Immature natural killer cell (primary cell): ENCODE measurements at places on chromosomes 11 and 22.

GRCh38 chr11:64799256-64799622 is 3.8 kb downstream of the MAP4K2 start:
- no peak for DNase-seq

GRCh38 chr11:69320756-69321741 is 27.1 kb downstream of the MYEOV start:
- no peak for DNase-seq

GRCh38 chr11:862081-862661 is 19.5 kb downstream of the TSPAN4 start:
- DNase-seq, result no peak

DNA sequence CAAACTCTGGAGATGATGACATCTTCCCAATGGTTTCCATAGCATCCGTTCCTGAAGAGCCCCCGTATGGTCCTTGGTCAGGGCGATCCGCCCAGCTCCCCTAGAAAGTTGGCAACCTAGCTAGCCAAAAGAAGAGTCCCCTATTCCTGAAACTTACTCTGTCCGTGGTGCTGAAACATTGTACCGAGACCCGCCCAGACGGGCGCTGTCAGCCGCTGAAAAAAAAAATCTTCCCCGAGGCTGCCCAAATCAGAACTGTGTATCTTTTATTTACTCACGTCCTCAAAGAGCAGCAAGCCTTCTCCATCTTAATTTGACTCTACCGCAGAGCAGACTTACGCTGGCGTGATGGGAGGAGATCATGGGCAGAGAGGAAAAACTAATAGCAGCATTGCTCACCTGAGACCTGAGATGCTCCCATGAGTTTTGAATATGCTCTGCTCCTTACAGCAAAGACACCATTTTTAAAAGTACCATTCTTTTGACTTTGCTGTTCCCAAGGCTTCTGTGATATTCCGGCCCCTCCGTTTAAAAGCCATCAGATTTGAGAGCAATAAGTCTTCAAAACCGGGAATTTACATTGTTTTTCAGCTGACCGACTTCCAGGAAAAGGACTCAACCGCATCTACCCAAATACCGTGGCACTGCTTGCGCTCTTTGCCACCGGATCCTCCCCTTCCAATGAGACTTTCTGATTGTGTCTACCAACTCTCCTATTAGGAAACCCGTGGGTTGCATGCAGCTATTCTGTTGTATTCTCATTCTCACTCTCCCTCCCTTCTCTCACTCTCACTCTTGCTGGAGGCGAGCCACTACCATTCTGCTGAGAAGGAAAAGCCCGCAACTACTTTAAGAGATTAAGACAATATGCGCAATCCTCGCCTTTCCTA is at the start of gene SLC17A6:
Gene SLC17A6 (plus strand): TSS at position 786 of the 890 bp plus-strand sequence. CDS start 153 bp downstream, outside the sequence.
- no peak for DNase-seq

GRCh38 chr11:134069426-134070341 is 812 bp downstream of the JAM3 start:
- no peak for DNase-seq

GRCh38 chr11:61659413-61660196 is 20.6 kb upstream of the DAGLA start:
- no peak for DNase-seq

- no peak for DNase-seq
Observed at GRCh38 chr11:8392886-8393285, 129.2 kb upstream of the LMO1 start.

DNA sequence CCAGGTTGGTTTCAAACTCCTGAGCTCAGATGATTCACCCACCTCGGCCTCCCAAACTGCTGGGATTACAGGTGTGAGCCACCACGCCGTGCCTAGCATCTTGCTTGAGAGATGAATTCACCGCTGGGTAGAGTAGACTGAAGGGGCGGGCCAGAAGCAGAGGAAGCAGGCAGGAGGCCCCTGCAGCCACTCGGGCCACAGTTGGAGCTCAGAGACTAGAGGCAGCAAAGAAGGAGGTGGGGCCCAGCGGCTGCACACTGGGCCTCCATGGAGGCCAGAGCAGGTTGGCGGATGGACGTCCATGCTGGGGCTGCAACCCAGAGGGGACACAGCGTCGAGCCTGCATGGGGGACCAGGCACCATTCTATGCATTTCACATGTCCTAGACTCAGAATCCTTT is 88.4 kb upstream of the FGF3 start:
- DNase-seq, result no peak

GRCh38 chr11:74366576-74366975 is 31.7 kb downstream of the PGM2L1 start:
- DNase-seq, result no peak

DNA sequence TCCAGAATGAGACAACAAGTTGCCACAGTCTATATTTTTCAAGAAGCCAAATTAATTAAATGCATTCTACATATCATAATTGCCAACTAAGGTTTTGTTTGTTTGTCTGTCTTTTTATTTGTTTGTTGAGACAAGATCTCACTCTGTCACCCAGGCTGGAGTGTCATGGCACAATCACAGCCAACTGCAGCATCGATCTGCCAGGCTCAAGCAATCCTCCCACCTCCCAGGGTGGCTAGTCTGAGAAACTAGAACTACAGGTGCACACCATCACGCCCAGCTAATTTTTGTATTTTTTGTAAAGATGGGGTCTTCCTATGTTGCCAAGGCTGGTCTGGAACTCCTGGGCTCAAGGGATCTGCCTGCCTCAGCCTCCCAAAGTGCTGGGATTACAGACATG is 140.0 kb downstream of the LRRC4C start:
- no peak for DNase-seq

GRCh38 chr11:2801711-2802388 is 83.7 kb downstream of the CDKN1C start:
- no peak for DNase-seq

DNA sequence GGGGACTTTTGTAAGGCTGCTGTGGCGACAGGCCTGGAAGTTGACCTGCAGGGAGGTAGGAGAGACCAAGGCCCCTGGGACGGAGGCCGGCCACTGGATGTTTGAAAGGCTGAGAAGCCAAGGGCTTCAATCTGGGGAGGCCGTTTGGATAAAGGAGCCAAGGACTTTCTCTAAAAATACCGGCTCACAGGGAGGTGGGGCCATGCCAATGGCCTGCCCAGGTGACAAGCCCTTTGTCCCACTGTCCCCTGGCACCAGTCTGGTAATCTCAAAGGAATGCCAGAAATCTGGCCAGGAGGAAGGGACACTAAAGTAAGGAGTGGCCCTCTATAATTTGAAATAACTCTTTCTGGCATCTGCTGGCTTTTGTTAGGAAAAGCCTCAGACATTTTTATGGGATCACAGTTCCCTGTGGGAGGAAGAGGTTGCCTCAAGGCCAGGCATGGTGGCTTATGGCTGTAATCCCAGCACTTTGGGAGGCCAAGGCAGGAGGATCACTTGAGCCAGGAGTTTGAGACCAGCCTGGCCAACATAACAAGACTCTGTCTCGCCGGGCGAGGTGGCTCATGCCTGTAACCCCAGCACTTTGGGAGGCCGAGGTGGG is 1.9 kb upstream of the CHKA start:
- no peak for DNase-seq

DNA sequence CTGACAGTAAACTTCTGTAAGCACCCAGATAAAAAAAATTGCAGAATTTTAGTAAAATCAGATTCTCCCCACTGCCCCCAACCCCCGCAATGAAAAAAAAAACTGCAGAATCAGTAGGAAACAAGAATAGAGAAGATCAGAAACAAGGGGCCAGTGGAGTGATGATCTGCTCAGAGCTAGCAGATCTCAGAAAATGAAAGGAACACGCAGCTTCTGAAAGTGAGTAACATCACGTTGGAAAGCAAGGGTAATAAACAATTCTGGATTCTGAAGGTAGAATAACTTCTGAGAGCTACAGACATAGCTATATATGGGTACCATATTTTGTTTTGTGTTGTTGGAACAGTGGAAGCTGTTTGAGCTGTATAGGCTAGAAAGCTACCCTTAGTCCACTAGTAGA is 23.2 kb downstream of the ACAT1 start:
- DNase-seq, result no peak

GRCh38 chr11:1572197-1573076 is at the start of gene DUSP8:
DUSP8 (minus strand) TSS chr11:1572271; CDS start chr11:1565826, 6,445 bp downstream.
- DNase-seq, result peak; percentile 93

DNA sequence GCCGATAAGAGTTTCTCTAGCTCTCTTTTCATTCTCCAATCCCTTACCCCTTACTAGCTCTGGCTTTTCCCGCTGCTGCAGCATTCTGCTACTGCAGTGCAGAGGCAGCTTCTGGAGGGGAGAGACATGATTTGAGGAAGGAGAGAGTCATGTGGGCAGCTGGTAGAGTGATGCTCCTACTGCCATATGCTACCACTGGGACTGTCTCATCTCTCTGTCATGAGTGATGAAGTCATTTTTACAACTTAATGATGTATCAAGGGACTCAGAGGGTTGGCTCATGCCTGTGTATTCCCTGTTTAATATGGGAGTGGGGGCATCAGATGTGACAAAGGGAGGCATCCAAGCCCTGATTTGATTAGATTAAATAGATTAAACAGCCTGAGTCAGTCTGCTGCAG is 11.3 kb downstream of the SLC17A6 start:
- DNase-seq, result no peak
